ENCODE measurements at places on chromosomes 3 and 15.

GRCh38 chr3:122660297-122660974 lies 20.2 kb upstream of the PARP14 start:
- DNase-seq, result no peak

DNA sequence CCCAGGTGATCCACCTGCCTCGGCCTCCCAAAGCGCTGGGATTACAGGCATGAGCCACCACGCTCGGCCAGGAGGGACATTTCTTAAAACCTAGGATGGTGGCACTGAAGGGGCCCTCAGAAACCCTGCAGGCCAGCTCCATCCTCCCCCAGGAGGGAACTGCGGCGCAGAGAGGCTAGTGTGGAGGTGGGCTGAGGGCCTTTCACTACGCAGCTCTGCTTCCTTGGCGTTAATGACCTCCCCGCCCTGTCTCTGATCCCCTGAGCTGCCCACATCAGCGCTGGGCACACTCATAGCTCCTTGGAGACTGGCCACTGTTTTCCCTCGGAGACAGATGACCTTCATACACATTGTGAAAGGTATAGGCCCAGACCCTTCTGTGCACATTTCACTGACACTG lies 46.2 kb upstream of the MAGEF1 start:
- no peak for DNase-seq

GRCh38 chr15:77800305-77800704 lies 167.6 kb upstream of the LINGO1 start:
- no peak for DNase-seq

- DNase-seq, result no peak
These were observed 18.6 kb upstream of the LZTFL1 start for GRCh38 chr3:45860481-45860880.

GRCh38 chr3:124558991-124559845 lies 171.0 kb upstream of the UMPS start:
- no peak for DNase-seq

DNA sequence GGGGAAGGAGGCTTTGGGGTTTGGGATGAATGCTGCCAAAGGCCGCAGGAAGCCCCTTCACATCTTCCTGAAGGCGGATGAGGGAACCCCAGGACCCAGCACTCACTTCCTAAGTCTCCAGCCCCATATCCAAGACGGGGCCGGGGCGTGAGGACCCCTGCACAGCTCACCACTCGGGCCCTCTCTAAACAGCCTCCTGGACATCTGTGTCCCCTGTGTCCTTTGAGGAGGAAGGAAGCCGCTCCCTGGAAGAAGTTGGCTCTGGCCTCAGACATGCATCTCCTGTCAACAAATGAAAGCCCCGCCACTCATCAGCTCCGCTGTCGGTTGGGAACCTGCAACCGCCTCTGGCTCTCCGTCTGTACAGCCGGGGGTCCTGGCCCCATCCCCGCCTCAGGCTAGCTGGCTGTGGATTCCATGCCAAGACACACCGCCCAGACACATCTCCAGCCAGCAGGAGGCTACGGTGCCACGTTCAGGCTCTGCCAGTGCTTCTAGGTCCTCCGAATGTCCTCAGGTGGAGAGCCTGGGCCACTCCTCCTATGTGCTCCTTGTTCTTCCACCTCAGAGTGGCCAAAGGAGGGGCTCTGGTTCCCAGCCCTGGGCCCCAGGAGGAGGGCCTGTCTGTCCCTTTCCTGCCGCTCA lies 140.0 kb upstream of the MEF2A start:
- no peak for DNase-seq

DNA sequence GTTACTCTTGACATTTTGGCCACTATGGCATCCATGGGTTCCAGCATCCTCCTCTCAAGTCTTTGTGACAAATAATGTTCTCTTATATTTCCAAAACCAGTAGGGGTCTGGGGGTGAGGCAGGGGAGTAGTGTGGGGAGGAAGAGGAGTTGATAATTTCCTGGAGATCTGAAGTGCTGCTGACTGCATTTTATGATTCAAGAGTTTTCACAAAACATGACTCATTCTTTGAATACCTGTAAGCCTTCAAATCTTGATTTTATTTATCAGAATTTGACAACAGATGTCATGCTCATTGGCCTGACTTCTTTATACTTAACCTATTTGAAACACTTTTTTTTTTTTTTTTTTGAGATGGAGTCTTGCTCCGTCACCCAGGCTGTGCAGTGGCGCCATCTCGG lies 98.8 kb upstream of the PLXND1 start:
- no peak for DNase-seq

DNA sequence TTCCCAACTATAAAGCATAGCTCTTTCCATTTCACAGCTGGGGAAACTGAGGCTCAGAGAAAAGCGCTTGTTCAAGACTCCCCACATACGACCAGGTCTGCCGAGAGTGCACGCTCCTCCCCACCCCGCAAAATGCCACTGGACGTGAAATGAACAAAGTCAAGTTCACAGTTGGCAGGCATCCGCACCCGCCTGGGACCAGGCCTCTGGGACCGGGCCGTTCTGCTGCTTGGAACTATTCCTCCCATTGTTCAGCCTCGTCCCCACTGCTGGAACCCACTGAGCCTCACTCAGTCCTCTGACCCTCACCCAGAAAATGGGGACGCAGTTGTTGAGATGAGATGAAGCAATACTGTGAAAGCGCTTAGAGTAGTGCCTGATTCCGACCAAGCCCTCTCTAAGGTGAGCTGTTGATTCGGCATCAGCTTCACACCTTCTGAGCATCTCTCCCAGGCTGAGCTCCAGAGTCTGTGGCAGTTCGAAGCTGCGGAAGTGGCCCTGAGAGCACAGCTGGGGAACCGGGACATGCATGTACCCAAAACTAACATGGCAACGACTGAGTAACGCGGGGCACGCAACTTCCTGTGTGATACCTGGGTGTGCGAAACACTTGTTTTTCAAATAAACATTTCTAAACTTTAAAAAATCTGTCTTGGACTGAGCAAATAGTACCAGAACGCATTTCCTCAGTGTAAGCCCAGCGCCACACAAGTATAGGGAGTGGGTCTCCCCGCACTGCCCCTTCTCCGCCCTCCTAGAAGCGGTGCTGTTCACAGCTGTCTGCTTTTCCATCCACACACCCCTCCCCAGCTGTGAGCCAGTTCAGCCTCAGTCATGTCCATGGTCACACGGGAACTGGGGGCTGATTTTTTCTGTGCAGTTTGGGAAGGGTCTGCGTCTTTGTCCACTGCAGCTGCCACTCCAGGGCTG lies 93.4 kb downstream of the CHSY1 start:
- no peak for DNase-seq

DNA sequence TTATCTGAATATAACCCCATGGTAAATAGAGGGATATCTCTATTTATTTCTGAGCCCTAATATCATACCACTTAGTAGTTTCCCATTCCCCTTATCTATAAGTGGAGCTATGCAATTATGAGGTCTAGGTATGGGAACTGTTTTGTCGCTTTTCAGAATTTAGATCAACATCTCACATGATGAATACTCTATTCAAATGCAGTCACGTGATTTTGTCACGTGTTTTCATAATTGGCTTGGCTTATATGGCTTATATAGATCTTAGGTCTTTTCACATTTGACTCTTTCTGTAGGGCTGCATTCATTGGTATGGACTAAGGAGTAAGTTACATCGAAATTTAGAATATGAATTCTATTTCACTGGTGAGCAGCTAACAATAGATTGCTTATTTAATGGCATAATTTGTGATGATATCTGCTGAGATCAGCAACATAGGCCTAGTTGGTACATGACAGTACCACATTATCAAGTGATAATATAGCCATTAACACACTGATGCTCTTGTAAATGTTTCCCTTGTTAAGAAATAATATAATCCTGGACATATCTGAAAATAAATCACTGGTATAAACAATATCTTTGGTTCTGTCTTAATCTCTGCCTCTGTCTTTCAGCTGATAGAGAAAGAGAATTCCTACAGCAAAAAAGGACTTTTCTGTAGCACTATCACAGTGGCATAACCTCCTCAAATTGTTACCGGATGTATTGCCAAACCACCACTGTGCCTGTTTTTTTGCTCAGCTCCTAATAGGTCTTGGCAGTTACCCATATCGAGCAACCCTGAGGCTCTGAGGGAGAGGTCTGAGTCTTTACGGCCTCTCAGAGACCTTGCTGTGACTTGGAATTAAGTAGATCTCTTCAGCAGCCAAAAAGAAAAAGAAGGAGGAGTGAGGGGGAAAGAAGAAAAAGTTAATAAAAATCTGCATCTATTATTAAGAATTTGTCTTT lies 357.1 kb downstream of the ZPLD1 start:
- DNase-seq, result no peak

GRCh38 chr3:165983284-165983683 lies 146.1 kb upstream of the BCHE start:
- DNase-seq, result no peak

DNA sequence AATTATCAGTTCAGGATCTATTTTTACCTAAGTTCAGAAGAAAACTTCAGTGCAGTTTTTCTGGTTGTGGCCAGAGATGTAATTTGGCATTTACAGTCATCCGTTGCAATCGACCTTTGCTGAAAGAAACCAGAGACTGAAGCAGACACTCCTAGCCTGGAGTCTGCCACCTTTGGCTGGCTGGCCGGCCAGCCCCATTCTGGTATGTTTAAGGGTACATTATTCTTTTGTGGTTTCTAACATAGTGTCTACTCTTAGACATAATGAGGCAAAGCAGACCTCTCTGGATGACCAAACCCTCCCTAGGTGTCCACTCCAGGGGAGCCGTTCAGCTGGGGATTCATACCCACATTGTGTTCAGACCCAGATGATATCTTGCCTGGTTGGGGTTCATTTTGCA lies 275.9 kb upstream of the TPM1 start:
- DNase-seq, result no peak

- no peak for DNase-seq
These were observed 221.7 kb upstream of the ROPN1 start for GRCh38 chr3:124213641-124214040.

DNA sequence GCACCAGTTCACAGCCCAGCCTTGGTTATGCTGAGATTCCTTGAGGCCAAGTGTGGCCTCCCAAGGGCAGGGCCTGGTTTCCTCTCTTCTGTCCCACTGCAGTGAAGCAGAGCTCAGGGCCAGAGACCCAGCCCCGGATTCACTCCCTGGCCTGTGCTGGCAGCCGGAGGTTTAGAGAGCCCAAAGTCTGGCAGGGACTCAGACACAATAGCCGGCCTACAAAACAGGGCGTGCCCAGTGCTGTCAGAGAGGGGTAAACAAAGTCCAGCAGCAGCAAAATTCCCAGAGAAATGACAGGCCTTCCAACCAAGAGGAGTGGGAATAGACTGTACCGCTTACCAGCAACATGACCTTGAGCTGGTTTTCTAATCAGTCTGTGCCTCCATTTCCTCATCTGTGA lies 14.0 kb downstream of the VIPR1 start:
- DNase-seq, result no peak

GRCh38 chr15:38864827-38865581 lies 300.4 kb upstream of the RASGRP1 start:
- DNase-seq, result no peak

DNA sequence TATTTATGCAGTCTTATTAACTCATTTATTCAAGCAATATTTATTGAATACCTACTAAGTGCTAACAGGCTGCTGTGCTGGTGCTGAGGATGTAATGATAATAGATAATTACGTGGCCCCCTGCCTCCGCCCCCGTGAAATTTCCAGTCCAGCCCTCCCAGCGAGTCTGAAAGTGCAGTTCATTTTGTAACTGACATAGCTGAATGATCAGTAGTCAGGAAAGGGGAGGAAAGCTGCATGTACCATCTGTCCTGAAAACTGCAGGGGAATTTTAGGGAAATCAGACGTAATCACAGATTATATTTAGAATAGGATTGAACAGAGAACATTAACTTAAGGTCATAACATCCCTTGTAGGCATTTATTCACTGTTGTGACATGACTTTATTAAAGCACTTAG lies 736.8 kb downstream of the MCTP2 start:
- no peak for DNase-seq

DNA sequence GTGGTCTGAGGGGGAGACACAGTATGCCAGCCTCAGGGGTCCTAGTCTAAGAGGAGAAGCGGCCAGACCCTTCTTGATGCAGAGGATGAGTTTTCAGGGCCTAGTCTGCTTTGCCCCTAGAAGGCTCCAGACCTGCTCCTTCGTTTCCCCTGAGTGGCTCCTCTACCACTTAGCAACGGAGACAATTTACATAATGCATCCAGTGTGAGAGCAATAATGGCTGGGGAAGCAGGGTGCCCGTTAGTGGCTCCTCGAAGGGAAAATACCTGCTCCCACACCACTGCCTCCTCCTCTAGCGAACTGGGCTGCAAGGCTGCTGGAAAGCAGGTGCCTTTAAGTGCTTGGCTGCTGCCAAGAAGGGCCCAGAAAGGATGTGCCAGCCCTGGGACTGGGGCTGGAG lies 38.9 kb downstream of the CACNA2D2 start:
- DNase-seq, result no peak

All from activated T-cell treated with anti-CD3 and anti-CD28 coated beads for 1 hour (primary cell).